Peyer's patch (tissue), 4 donors: ENCODE measurements at places on chromosomes 16 and 17. TPM values are rescaled to one million over a fixed set of nuclear protein-coding genes. Genes with fewer than 3 reads are reported as not detected.

Gene MPP3
- total RNA-seq = 1.6 TPM

DNA sequence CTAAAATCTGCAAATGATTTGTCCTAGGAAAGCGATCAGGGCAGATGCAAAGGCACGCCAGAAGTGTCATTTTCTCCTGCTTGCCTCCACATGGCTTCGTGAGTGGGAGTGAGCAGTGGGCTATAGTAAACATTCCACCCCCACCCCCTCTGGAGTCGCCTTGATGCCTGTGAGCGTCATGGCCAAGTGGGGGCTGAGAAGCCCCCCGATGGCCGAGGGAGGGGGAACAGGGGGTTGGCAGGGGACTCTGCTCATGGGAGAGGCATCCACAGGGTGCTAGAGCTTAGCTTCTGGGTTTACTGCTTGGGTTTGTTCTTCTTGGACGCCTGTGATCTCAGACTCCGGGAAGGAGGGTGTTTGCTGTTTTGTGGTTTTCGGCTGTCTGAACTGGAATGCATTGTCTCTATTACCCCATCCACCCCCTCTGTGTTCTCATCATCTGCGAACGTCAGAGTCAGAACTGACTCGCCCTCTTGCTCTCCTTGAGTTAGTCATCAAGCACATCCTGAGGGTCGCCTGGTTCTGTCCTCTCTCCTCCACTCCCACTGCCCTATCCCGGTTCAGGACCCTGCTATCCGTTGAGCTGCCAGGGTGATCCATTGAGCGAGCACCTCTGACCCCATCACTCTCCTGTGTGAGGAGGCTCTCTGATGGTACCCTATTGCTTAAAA, 15.4 kb downstream of the TNS4 start:
- H3K4me1 ChIP-seq = peaks cover under 1% of the 10 kb centered on the region
- DNase-seq = no peak
- H3K27ac ChIP-seq = peak overlapping the region; percentile 78
- H3K4me3 ChIP-seq = no peak overlapping the region
- no peaks in the 10 kb centered on the region for H3K36me3 ChIP-seq

GRCh38 chr17:78338486-78339259, 21.2 kb downstream of the SOCS3 start:
- DNase-seq = peak; percentile 72
- no peaks in the 10 kb centered on the region for H3K36me3 ChIP-seq
- H3K27me3 ChIP-seq = no peaks in the 10 kb centered on the region
- no peak overlapping the region for H3K4me3 ChIP-seq
- peak overlapping the region; percentile 51 for H3K27ac ChIP-seq

- H3K4me3 ChIP-seq = peak overlapping the region; percentile 86
- no peaks in the 10 kb centered on the region for H3K27me3 ChIP-seq
- H3K36me3 ChIP-seq = peaks cover 18% of the 10 kb centered on the region
- H3K27ac ChIP-seq = peak overlapping the region; percentile 93
These were observed 588 bp downstream of the APRT start for GRCh38 chr16:88810912-88811768.

GRCh38 chr17:28748852-28749515, 5.2 kb downstream of the TRAF4 start:
- DNase-seq = no peak
- peak overlapping the region; percentile 99 for H3K27ac ChIP-seq

GRCh38 chr16:797120-797420, 3.5 kb downstream of the GNG13 start:
- no peak overlapping the region for H3K27ac ChIP-seq
- no peak for DNase-seq
- H3K36me3 ChIP-seq = no peaks in the 10 kb centered on the region
- H3K4me1 ChIP-seq = no peaks in the 10 kb centered on the region

- no peak overlapping the region for H3K4me3 ChIP-seq
- no peaks in the 10 kb centered on the region for H3K4me1 ChIP-seq
- no peak overlapping the region for H3K27ac ChIP-seq
- H3K27me3 ChIP-seq = no peaks in the 10 kb centered on the region
These were observed 64.5 kb upstream of the SEC14L1 start for GRCh38 chr17:77076124-77076830.
